ENCODE measurements at places on chromosomes 1 and 21. TPM values are rescaled to one million over a fixed set of nuclear protein-coding genes. Genes with fewer than 3 reads are reported as not detected.

Gene SEC16B
- total RNA-seq: 2.1 TPM

Gene UTS2
- not detected for total RNA-seq

Gene ALG14
- 1.3 TPM for total RNA-seq

Gene RBM8A
- 229 TPM for total RNA-seq

Gene SETSIP
- total RNA-seq: not detected

Gene HES3
- not detected for total RNA-seq

Gene LPAR3
- total RNA-seq: 15.3 TPM

Gene PAPPA2
- total RNA-seq: 1.5 TPM

Gene KRTAP22-2
- not detected for total RNA-seq

Gene CASQ1
- 0.95 TPM for total RNA-seq

DNA sequence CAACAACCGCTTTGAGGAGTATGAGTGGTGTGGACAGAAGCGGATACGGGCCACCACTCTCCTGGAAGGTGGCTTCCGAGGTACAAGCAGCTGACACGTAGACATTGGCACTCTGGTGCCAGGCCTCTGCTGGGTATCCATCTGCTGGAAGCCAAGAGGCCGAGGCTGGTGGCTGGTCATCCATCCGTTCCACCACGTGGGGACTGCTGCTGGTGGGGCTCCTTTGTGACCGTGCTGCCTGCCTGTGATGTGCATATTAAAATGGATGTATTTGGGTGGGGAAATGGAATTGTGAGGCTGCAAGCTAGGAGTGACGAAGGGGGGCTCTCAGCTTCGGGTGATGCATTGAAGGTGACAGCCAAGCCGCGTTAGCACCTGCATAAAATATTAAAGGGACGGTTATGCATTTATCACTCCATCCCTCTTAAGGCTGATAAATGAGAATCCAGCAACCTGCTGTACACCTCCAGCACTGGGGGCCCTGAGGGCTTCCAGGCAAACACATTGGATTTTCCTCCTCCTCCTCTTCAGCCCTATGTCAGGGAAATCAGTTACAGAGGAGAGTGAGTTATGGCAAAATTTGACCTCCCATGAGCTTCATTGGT lies 38.1 kb downstream of the TMEM53 start:
- no peak for DNase-seq

GRCh38 chr1:154418062-154418921 lies 13.1 kb downstream of the IL6R start:
- DNase-seq: no peak

DNA sequence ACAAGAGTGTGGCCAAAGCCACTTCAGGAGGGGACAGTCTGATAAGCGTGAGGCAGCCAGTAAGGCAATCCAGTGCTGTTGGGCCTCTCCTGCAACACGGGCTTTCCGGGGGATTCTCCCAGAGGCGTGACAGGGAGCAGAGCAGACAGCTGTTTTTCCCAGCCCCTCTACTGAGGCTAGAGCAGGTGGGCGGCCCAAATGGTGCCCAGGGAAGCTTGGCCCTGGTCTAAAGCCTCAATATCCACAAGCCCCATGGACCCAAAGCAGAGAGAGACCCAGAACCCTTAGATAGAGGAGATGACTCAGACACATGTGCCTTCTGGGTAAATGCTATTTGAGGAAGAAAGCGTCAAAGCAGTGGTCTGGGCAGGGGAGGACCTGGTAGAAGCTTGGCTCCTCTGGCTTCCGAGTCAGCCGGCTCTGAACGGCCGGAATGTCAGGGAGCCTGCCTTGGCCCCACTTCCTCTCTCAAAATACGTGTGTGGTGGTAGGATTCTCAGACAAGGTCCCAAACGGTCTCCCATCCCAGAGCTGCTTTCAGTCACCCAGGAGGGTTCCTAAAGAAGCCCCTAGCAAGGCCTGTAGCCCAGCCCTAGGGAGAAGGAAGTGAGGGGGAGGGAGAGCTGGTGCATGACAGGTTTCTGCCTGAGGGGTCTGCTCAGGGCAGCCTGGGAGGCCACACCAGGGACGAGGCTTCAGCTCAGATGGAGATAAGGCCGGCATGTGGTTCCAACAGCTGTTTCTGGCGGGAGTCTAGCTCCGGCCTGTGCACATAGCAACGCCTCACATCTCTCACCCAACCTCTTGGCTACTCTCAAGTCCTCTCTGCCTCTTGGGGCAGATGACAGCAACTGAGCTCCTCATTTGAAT lies 28.8 kb downstream of the PIK3C2B start:
- no peak for DNase-seq

- DNase-seq: no peak
Measured at GRCh38 chr1:966704-967300, 520 bp downstream of the PLEKHN1 start.

GRCh38 chr1:53470155-53470554 lies 11.0 kb downstream of the DMRTB1 start:
- DNase-seq: no peak

- no peak for DNase-seq
Measured at GRCh38 chr1:98674075-98674781, 12.7 kb downstream of the SNX7 start.

DNA sequence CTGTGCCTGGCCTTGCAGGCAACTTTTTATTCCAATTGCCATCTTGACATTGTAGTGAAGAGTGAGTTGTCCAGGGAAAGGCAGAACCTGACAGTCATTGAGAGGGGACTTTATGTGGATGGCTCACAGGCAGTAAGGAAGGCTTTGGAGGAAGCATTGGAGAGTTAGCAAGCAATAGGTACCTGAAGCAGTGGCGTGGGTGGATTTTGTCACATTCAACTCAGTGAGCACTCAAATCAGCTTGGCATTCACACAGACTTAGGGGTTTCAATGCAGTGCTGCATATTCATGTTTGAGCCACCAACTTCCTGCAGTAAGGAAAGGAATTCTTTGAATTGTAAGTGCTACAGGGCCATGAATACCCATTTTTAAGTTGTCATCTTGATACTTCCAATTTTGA lies 69.0 kb downstream of the AK4 start:
- no peak for DNase-seq

GRCh38 chr1:95384567-95384966 lies 150.6 kb downstream of the RWDD3 start:
- DNase-seq: no peak

DNA sequence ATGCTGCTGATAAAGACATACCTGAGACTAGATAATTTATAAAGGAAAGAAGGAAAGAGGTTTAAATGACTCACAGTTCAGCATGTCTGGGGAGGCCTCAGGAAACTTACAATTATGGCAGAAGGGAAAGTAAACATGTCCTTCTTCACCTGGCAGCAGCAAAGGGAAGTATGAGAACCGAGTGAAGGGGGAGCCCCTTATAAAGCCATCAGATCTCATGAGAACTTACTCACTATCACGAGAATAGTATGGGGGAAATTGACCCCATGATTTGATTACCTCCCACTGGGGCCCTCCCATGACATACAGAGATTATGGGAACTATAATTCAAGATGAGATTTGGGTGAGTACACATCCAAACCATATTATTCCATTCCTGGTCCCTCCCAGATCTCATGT lies 154.4 kb downstream of the FASLG start:
- no peak for DNase-seq

DNA sequence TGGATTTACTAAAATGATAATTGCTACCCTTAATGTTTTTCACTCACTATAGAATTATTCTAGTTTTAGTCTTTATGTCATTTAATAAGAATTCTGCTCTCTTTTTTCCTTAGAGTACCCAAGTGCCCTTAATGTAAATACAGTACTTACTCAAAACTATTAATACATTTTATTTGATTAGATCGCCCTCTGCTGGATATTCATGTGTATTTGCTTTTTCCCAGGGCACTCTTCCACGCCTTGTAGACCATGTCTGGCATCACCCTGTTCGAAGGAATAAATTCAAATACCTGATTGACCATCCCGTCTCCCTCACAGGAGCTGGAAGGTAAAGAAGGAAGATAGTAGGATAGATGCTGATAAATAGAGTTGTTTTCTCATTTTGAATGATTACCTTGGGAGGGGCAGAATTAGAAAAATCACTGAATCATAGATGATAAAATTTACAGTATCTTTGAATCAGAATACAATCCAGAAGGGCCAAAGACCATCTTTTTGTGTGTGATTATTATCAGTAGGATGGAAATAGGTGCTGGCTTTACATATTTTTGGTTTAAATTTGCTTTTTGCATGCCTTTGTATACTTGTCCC lies 4.1 kb downstream of the AXDND1 start:
- DNase-seq: no peak

GRCh38 chr1:178768423-178768822 lies 43.4 kb downstream of the RALGPS2 start:
- no peak for DNase-seq

DNA sequence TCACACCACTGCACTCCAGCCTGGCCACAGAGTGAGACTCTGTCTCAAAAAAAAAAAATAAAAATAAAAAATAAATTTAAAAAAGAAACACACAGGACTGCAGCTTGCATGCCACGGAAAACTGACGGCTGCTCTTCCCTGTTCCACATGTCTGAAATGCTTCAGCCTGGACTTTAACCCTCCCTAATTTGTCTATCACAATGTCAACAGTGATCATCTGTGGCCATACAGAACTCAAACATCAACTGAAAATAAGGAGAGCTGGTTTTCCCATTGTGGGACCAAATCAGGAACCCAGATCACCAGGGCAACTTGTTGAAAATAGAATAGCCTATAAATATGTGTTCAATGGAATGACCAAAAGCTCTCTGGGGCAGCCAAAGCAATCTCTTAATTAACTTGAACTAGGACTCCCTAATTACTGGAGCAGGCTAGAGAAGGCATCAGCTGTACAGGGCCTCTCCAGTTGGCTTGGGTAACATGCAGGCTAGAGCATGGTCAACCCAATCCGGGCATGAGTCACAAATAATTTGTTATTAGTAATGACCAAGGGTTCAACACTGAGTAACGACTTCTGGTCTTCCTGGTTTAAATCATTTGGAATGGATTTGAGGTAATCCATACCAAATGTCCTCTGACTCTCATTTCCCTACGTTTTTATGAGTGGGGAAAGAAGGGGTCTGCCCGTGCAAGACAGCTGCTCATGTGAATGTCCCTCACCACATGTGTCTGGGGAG lies 62.7 kb upstream of the KAZN start:
- no peak for DNase-seq

GRCh38 chr1:192059407-192059806 lies 98.9 kb upstream of the RGS18 start:
- DNase-seq: no peak

DNA sequence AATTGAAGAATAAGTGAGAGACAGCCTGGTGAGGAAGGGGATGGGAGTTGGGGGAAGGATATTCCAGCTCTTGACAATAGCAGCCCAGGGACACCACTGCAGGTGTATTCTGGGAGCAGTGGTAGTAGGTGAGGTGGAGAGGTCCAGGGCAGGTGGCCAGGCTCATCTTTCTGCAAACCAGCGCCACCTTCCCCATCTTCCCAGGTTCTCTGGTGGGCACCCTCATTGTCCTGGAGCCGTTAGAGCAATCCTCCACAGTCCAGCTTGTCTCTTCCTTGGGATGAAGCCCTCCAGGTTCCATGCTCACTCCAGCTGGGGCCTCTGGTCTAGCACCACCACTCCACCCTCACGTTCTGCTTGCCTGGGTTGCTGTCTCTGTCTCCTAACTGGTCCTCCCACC lies 97.0 kb downstream of the IER5 start:
- no peak for DNase-seq

DNA sequence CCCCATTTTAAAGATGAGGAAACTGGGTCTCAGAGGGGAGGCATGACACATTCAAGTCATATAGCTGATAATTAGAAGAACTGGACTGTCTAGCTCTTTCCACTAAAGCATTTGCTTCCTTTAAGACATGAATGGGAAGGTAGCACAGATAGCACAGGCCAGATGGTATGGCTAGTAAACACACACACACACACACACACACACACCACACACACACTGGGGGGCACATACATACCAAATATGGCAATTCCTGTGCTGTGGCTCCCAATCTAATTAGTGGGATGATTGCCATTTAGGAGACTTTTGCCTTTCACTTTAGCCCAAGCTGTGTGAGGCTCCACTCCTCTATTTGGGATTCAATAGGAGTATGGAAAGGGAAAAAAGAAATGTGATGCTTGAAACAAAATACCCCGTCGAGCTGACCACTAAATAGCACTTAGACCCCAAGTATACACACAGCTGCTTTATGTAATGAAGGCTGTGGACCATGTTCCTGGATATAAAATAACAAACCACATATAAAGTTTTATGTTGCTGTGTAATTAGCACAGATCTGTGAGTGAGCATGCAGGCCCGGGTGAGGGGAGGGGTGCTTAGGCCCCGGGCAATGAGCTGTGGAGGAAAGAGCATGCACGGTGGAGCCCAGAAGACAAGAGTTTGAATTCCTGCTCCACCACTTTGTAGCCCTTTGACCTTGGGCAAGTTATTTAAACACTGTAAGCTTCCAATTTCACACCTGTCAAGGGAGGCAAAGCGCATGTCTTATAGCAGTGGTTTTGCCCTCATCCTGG lies 6.8 kb upstream of the TRABD2B start:
- DNase-seq: no peak

DNA sequence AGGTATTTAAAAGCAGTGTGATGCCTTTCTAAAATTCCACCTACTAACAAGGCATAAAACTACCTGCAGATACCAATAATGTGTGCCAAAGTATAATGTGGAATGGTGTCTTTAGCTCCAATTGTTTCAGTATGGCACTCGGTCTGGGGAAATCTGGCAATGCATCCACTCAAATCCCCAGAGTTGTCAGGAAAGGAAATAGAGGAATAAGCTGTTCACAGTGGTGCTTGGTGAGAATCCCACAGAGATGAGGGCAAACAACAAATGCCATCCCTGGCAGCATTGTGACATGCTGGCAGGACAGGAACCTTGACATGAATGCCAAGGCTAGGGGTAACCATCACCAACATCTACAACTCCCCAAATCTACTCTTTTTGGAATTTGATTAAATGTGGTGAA lies 240.7 kb downstream of the BARHL2 start:
- DNase-seq: no peak

GRCh38 chr1:42618866-42619265 lies 39.4 kb upstream of the PPIH start:
- DNase-seq: no peak

- no peak for DNase-seq
Measured at GRCh38 chr1:242585616-242586359, 61.3 kb upstream of the PLD5 start.

DNA sequence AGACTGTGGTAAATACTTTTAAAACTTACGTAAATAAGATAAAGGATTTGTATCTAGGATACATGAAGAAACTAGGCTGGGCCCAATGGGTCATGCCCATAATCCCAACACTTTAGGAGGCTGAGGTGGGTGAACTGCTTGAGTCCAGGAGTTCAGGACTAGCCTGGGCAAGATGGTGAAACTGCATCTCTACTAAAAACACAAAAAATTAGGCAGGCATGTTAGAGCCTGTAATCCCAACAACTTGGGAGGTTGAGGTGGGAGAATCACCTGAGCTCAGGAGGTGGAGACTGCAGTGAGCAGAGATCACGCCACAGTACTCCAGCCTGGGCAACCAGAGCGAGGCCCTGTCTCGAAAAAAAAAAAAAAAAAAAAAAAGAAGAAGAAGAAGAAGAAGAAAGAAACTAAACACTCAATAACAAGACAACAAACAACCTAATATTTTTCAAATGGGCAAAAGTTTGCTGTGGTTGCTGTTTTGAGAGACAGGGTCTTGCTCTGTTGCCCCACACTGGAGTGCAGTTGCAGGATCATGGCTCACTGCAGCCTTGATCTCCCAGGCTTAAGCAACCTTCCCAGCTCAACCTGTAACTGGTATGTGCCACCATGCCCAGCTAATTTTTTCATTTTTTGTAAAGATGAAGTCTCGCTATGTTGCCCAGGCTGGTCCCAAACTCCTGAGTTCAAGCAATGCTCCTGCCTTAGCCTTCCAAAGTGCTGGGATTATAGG lies 78.3 kb downstream of the EIF4G3 start:
- DNase-seq: no peak
